ENCODE measurements at places on chromosomes 11 and 22. TPM values are rescaled to one million over a fixed set of nuclear protein-coding genes. Genes with fewer than 3 reads are reported as not detected.

DNA sequence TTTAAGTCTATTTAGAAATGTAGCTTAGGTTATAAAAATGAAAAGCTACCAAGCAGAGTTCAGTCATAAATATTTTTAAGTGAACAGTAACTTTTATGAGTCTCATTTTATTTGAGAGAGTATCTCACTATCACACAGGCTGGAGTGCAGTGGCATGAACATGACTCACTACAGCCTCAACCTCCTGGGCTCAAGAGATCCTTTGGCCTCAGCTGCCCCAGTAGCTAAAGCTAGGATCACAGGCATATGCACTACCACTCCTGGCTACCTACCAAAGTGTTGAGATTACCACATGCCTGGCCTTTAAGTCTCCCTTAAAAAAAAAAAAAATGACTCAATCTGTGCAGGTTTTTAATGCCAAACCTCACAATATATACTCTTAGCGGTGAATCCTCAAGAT lies 34.7 kb upstream of the CLNS1A start:
- DNase-seq = no peak

The SLC22A25 gene
- polyA plus RNA-seq = not detected

DNA sequence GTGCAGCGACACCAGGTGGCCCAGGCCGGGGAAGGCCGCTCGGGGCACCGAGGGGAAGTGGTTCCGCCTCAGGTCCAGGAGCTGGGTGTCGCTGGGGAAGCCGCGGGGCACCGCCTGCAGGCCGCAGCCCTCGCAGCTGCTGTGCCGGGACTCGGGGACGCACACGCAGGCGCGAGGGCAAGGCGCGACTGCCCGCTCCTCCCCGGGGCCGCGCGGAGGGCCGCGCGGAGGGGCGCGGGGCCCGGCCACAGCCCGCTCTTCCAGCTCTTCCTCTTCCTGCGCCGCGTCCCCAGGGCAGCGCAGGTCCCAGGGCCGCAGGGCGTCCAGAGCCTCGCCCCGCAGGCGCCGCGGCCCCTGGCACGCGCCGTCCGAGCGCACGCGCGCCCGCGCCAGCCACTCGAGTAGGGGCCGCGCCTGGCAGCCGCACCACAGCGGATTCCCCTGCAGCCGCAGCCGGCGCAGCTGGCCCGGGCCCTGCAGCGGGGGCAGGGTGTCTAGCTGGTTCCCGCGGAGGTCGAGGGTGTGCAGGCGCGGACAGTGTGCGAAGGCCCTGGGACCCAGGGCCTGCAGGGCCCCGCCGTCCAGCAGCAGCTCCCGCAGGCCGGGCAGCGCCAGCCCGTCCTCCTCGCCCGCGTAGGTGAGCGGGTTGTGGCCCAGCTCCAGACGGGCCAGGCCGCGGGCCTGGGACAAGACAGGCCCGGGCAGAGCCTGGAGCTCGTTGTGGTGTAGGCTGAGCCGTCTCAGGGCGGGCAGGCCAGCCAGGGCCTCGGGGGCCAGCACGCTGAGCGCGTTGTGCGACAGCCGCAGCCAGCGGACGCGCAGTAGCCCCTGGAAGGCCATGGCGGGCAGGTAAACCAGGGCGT lies 2.8 kb downstream of the CHADL start:
- DNase-seq = peak; percentile 76

- no peak for DNase-seq
These were observed 228.0 kb downstream of the AASDHPPT start for GRCh38 chr11:106305458-106305857.

GRCh38 chr11:1889224-1889930 lies 2.3 kb downstream of the PRR33 start:
- peak; percentile 84 for DNase-seq

DNA sequence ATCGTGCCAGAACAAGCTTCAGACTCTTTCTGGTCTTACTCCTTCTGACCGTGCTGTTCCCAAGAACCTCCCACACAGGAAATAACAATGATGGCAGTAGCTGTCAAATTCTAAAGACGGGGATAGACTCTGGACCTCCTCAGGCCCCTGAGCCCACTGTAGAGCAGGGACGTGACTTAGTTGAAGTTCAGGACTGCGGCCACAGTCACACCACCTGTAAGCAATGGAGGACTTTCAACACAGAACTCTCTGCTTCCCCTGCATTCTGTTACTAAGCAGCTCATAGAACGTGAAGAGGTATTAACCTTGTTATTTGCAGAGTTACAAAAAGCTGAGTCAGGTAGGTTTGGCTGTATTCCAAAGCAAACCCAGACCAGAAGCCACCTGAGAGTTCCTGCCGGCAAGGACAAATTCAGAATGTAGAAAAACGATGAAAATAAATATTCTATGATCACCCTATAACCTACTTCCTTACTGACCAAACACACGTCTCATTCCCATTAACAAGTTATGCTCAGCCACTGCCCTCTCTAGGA lies 12.7 kb downstream of the TMEM45B start:
- DNase-seq = no peak

- DNase-seq = no peak
These were observed 732 bp upstream of the PC start for GRCh38 chr11:66958956-66959274.

Data from naive thymus-derived CD8-positive, alpha-beta T cell (primary cell).